NCI-H748 treated with DMSO at 0.1 percent for 48 hours (cell line): ENCODE measurements at places on chromosomes 12 and 14.

DNA sequence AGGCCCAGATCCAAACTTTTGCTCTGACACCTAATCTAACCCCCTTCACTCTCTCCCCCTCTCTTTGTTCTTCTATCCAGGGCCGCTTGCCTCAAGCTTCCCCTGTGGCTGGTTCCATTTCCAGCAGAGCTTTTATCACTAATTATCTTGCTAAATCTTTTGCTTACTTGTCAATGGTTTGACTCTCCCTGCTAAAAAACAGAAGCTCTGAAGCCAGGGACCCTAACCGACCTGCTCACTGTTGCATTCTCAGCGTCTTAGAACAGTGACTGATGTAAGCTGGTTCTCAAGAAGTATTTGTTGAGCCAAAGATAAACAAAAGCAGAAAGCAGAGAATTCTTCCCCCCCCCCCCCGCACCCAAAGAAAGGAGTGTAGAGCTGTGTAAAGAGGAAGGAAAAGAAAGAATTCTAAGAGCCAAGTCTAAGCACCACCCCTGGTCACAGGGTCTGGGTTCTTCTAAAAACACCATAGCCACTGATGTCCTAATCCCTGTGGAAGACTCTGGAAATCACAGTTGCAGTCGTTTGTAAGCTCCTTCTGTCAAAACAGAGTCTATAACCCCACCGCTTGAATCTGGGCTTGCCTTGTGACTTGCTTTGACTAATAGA, 385.8 kb downstream of the MED13L start:
- DNase-seq = no peak

- no peak for DNase-seq
These were observed 18.1 kb upstream of the IAPP start for GRCh38 chr12:21354641-21355040.

DNA sequence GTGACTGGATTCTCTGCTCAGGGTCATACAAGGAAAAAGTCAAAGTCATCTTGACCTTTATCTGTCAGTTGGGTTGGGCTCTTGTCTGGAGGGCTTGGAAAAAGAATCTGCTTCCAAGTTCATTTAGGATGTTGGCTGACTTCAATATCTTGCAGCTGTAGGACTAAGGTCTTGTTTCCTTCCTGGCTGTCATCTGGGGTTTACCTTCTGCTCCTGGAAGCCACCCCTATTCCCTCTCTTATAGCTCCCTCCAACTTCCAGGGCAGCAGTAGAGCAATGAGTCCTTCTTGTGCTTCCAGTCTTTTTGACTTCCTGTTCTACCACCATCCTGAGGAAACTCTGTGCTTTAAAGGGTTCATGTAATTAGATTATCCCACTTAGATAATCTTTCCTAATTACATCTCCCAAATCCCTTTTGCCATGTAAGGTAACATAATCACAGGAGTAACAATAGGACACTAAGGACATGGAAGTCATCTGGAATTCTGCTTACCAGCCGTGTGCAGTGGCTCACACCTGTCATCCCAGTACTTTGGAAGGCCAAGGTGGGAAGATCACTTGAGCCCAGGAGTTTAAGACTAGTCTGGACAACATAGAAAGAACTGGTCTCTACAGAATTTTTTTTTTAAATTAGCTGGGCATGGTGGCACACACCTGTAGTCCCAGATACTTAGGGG, 170.7 kb upstream of the KITLG start:
- DNase-seq = no peak

DNA sequence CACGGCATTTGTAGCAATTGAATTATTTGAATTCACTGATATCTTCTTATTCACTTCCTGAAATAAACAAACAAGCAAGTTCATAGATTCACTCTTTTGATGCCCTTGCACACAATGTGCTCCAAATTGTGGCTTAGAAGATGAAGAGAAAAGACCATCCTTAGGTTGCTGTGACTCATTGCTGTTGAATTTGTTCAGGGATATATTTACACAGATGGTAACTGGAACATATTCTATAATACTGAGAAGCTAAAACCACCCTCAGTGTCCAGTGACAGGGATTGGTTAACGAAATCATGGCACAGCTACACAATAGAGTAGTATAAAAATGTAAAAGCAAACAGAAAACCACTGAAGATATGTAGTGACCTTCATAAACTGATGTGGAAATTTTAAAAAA, 3.1 kb downstream of the PRB4 start:
- no peak for DNase-seq

DNA sequence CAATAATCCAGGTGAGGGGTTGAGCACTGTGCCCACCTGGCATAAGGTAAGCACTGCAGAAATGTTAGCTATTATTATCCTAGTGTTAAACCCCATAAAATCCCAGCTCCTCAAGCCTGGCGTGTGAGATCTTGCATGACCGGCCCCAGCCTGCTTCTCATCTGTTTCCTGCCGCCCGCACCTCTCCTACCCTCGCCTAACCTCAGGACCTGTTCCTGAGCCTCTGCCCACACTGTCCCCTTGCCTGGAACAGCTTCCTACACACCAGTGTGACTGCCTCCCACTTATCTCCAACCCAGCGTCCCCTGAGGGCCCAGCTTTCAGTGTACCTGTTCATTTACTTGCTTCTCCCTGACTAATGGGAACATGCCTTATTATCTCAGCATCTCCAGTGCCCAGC, 24.7 kb downstream of the ISCA2 start:
- no peak for DNase-seq
